CD4-positive, alpha-beta T cell treated with Interleukin-21 for 1 hour (primary cell): ENCODE measurements at places on chromosomes 12 and 14.

GRCh38 chr12:54175200-54175963, 13.4 kb downstream of the SMUG1 start:
- no peak for DNase-seq

DNA sequence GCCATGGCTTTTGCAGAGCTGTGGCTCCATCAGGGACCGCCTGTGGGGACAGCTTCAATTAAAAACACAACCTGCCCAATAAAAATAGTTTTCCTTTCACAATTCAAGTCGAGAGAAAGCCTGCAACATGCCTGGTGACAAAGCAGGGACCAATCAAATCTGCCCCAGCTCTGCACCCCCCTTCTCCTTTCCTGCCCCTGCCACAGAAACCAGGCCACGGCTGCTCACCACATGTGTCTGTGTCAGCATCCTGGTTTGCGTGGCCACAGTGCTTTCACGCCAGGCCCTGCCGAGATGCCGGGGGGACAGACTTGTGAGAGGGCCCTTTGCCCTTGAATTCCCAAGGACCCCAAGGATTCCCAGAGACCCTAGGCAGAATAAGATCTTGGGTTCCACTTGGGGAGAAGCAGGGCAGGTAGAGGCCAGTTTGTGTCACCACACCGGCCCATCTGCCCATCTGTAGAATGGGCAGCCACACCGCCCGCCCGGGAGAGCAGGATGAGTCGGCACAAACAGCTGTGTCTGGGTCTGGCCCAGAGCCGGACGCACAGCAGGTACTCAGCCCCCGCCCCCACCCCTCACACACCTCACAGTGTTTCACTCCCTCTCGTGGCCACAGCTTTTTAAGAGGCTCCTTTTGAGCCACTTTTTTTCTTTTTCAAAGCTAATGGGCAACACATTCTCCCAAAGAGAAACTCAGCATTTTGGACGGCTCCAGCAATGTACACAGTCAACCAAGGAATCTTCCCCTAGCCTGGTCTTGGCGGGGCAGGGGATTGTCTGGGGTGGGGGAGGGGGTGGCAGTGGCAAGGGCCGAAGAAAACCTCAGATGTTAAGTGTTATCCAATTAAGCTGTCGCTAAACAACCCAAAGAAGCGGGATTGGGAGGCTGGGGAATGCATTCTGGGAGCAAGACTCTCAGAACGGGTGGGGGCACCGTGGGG, 41.5 kb downstream of the BCL11B start:
- DNase-seq, result peak; percentile 91

GRCh38 chr14:28870033-28870564, 103.5 kb downstream of the FOXG1 start:
- no peak for DNase-seq

- DNase-seq, result no peak
These were observed 40.0 kb downstream of the SMUG1 start for GRCh38 chr12:54148560-54149429.

DNA sequence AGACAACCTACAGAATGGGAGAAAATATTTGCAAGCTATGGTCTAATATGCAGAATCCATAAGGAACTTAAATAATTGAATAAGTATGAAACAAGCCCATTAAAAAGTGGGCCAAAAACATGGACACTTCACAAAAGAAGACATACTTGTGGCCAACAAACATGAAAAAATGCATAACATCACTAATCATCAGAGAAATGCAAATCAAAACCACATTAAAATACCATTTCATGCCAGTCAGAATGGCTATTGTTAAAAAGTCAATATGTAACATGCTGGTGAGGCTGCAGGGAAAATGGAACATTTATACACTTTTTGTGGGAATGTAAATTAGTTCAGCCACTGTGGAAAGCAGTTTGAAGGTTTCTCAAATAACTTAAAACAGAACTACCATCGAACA, 945.4 kb upstream of the FLRT2 start:
- DNase-seq, result no peak

- no peak for DNase-seq
These were observed 23.1 kb upstream of the RERG start for GRCh38 chr12:15244341-15244740.

GRCh38 chr12:17030338-17030737, 424.4 kb upstream of the LMO3 start:
- DNase-seq, result no peak

DNA sequence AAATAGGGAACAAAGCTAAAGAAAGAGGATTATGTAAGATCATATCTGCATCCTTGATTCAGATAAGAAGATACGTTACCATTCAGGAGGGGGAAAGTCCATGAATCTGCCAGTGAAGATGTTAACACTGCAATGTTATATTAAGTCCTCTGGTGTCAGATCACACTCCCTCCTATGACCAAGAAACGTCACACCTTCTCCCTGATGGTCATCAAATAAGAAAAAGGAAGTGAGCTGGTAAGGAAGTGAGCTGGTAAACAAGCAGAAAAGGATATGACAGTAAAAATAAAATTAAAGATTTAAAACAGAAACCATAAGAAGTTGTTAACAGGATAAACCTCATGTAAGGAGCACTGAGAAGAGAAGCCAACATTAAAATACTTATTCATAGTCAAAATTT, 340.2 kb downstream of the SEC23A start:
- no peak for DNase-seq

GRCh38 chr12:31008241-31008761, 65.4 kb upstream of the DDX11 start:
- DNase-seq, result no peak

GRCh38 chr12:52331039-52331438, 9.8 kb upstream of the KRT83 start:
- DNase-seq, result no peak

DNA sequence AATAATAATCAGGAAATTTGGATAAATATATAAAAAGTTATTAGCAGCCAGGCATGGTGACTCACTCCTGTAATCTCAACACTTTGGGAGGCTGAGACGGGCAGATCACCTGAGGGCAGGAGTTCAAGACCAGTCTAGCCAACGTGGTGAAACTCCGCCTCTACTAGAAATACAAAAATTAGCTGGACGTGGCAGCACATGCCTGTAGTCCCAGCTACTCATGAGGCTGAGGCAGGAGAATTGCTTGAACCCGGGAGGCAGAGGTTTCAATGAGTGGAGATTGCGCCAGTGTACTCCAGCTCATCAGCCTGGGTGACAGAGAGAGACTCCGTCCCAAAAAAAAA, 64.5 kb downstream of the SYT1 start:
- DNase-seq, result no peak

- DNase-seq, result no peak
These were observed 47.2 kb downstream of the PLCZ1 start for GRCh38 chr12:18690653-18691052.

DNA sequence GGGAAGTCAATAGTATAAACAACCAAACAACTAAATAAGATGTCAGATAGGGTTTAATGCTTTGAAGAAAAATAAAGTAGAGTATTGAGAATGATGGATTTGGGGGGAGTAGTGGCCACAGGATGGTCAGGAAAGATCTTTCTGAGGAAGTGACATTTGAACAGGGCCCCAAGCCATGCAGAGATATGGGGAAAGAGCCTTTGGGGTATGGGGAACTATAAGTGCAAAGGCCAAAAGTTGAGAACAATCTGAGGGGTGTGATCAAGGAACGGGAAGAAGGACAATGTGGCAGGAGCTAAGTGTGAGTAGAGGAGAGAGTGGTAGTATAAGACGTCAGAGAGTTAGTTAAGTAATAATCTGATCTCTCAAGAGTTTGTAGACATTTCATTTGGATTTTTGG, 1.3 kb downstream of the MRPS35 start:
- DNase-seq, result no peak

DNA sequence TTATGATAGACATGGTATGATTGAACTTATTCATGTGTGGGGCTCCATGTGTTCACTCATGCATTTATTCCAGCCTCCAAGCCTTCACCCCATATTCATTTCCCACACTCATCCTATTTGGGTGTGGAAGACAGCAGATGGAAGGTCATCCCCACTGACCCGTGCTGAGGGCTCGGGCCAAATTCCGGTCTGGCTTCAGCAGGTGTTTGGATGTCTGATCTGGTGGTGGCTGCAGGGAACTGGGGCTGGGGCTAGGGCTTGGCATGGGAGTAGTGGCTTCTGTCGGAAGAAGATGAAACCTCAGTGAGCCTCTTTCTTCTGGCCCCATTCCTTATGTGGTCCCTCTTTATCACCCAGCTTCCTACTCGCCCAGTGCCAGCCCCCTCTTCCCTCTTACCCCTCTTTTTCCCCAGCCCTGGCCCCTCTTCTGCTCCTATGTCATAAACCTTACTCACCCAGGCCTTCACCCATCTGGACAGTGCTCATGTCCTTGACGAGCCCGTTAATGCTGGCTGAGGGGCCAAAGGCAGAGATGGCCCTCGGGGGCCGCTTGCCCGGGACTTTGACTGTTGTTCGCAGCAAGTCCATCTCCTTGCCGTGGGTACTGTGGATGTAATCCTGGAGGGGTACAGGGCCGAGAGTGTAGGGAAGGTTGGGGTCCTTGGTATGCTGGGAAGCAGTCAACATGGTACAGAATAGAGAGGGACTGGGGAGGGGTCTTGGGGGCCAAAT, 8.0 kb downstream of the AGAP2 start:
- no peak for DNase-seq

DNA sequence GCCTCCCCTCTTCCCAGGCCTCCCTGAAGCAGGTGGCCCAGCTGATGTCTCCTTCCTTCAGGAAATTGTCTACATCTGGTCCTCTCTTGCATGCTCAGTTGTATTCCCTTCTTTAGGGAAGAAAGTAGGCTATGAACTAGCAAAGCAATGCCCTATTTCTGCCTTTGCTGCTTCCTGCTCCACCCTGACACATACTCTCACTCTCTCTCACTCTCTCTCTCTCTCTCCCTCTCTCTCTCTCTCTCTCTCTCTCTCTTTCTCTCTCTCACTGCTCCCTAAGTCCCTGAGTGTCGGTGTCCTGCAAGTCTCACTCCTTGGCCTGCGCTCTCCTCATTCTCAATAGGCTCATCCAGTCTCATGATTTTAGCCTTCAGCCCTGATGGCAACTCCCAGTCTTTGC, 19.4 kb upstream of the PARP11 start:
- no peak for DNase-seq

DNA sequence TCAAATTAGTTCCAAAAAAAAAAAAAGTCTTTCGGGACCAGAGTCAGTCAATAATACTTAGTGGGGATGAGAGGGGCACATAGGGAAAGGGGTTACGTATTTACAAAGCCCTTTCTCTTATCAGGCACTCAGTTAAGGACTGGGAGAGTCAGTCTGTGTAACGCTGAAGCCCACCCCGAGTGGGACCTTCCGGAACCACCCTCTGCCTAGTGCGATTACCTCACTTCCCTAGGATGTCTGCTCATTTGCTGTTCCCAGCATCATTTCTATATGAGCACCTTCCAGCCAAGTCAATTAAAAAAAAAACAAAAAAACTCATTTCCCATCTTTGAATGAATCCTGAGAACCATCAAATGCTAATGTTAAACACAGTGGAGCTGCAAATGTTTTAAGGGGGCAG, 76.9 kb downstream of the BMP4 start:
- no peak for DNase-seq

- DNase-seq, result no peak
These were observed 22.4 kb downstream of the BRI3BP start for GRCh38 chr12:125015680-125016310.

DNA sequence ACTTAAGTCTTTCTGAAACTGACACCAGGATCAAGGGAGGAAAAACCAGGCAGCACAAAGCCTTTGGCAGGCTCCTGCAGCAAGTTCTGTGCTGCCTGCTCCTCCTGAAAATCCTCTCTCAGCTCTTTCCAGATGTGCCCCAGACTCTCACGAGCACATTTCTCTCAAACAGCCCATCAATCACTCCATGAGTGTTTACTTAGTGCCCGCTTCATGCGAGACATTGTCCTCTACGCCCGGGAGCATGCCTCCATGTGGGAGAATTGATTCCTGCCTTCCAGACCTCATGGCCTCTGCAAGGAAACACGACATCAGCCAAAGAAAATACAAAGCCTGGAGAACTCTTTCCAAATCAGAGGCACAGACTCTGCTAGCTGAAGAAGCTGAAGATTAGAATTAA, 46.5 kb upstream of the TSPAN11 start:
- DNase-seq, result no peak

DNA sequence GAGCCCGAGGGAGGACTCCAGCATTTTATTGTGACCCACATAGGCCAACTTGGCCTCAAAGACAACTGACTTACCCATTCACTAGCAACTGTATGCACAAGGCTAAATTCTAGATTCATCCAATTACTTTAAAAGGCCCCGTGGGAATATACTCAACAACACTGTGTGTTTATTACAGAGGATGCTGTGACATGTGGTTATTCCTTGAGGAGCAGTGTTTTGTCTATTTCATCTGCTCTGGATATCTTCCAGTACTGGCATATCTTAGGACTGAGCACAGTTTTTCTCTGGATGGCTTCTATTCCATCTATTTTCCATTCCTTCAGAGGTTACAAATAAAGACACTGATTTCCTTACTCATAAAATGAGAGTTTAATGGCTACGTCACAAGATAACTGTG, 87.2 kb upstream of the KRAS start:
- no peak for DNase-seq

GRCh38 chr12:40802656-40803055, 110.4 kb downstream of the CNTN1 start:
- no peak for DNase-seq

GRCh38 chr14:88791629-88792472, 902 bp downstream of the EML5 start:
- no peak for DNase-seq

DNA sequence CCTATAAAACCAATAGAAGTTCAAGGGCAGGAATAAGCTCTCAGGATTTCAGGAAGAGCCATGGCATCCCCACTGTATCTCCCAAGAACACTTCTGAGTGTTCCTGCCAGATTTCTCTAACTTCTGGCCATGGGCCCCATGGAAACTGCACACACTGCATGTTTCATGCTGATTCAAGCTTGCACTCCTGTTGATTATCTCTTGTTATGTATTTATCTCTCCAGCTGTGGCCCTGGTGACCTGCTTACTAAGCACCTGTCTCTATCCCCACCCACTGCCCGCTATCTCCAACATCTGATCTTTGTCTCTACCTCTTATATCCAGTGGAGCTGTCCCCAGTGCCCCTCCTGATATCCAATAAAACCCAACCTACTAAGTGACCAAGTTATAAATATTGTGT, 285.3 kb downstream of the PDZRN4 start:
- DNase-seq, result no peak
